Aorta (tissue), 5 donors: ENCODE measurements at places on chromosomes 6 and 20. TPM values are rescaled to one million over a fixed set of nuclear protein-coding genes. Genes with fewer than 3 reads are reported as not detected.

GRCh38 chr6:46255528-46255927 is 84.7 kb upstream of the ENPP5 start:
- DNase-seq: no peak

DNA sequence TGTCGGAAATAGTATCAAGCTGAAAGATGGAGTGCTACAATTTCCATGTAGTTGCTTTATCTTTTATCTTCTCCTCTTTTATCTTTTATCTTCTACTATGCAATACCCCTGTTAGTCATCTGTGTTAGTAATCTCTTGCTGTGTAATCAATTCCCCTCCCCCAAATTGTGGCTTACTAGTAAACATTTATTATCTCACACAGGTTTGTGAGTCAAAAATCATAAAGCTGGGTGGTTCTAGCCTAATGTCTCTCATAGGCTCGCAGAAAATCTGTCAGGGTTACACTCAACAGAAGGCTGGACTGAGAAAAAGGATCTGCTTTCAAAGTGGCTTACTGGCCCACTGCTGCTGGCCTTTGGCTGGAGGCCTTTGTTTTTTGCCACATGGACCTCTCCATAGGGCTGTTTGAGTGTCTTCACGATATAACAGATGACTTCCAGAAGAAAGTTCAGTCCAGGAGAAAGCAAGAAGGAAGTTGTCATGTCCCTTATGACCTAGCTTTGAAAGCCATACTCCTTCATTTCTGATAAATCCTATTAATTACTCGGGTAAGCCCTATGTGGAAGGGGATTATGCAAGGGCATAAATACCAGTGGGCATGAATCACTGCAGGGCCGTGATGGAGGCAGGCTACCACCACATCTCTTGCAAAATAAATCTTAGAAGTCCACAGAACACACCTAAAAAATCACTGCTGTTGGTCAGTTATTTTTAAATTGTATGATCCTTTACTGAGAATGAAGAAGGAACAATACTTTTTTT is 24.5 kb upstream of the PTCHD4 start:
- no peak for DNase-seq

DNA sequence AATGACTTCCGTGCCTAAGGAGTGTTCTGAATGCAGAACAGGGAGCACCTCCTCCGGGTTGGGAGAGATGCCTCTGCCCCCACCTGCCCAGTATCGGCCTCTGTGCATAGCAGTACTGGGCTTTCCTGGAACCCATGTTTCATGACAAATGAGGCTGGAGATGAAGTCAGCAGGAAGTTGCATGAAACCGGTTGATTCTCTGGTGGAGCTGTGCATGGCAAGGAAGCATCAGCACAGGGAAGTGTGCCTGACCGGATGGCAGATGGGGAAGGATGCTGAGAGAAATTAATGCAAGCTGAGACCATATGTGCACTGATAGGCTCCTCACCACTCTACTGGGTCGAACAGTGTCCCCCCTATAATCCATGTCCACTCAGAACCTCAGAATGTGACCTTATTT is 155.5 kb downstream of the CDH26 start:
- DNase-seq: no peak

KIF25 gene
- not detected for total RNA-seq

DNA sequence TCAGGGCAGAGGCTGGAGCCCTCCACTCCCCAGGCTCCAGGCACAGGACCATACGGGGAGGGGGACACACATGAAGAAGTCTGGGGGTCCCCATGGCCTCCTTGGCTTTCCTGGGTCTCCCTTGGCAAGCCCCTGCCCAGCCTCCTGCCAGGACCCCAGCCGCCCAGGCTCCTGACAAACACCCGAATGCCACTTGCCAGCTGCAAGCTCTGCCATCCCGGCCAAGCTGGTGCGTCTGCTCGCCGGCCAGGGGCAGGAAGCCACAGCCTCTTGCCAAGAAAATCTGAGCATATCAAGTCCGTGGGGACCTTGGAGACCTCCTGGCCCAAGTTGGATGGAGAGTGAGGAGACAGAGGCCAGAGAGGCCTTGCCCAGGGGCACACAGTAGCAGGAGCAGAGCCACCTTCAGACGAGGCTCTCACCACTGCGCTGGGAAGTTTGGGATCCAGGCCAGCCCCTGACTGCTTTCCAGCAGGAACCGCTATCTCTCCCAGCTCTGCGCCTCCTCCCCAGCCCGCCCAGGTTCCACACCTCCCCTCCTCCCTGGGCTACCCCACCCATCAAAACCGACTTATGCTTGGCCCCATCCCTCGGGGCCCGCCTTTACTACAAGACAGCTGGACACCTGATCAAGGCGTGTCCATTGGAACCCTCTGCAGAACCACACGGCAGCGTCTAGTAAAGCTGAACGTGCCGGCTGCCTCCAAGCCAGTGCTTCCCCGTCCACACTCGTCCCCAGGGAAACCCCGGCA is 80.2 kb downstream of the GRM4 start:
- peak; percentile 45 for DNase-seq

PKHD1 gene
- not detected for total RNA-seq

- DNase-seq: no peak
Measured at GRCh38 chr6:73511796-73512195, 9.0 kb downstream of the EEF1A1 start.

ATP9A gene
- total RNA-seq: 59.8 TPM

DNA sequence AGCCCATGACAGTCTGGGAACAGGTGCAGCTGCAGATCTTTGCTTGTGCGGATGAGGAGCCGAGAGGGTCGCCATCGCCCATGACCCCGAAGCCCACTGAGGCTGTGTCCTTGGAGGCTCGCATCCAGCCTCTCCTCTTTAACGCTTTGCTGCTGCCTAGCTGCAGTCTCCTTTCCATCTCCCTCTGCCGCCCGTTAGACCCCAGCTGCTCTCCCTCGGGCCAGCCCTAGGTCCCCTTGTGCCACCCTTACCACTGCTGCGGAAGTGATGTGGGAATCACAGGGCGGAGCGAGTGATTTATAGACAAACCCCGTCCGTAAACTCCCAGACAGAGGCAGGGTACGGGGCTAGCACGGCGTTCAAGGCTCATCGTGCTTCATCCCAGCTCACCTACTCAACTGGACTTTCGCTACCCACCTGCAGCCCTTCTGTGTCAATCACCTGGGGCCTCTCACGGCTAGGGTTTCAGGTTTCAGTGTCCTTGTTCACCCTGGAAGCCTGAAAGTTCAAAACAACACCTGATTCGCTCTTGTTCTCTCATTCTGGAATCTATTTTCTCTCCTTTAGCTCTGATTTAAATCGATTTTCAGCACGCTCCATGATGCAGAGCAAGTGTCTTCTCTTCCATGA is 76.1 kb downstream of the PAX1 start:
- no peak for DNase-seq

GRCh38 chr20:52145587-52145986 is 46.0 kb downstream of the ZFP64 start:
- no peak for DNase-seq

- DNase-seq: no peak
Measured at GRCh38 chr6:37936150-37936549, 116.6 kb downstream of the ZFAND3 start.
